ENCODE measurements at places on chromosomes 4 and X.

DNA sequence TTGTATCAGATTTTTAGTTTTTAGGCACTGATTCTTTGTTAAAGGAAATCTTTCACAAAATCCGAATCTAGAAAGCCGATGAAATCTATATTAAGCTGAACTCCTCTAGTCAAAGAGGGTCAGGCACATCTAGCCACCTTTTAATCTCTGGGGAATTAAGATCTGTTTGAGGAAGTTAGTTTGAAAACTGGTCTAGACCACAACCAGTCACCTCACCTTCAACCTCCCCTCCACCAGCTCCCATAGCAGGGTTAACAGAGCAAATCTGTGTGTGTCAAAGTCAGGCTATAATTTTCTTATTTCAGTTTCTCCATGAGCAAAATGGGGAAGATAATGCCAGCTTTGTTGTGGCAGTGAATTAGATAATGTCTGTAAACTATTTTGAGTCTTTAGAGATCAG lies 110.0 kb upstream of the IGFBP7 start:
- no peaks in the 10 kb centered on the region for H3K4me1 ChIP-seq
- DNase-seq, result no peak
- H3K4me3 ChIP-seq, result no peak overlapping the region
- H3K27me3 ChIP-seq, result no peaks in the 10 kb centered on the region
- no peaks in the 10 kb centered on the region for H3K36me3 ChIP-seq
- H3K27ac ChIP-seq, result no peak overlapping the region

GRCh38 chr4:158630893-158631292 lies 40.8 kb downstream of the C4orf46 start:
- no peaks in the 10 kb centered on the region for H3K4me1 ChIP-seq
- no peak overlapping the region for H3K27ac ChIP-seq
- no peak overlapping the region for H3K4me3 ChIP-seq
- DNase-seq, result no peak
- no peaks in the 10 kb centered on the region for H3K27me3 ChIP-seq

GRCh38 chr4:124484008-124484407 lies 228.5 kb downstream of the ANKRD50 start:
- no peak overlapping the region for H3K4me3 ChIP-seq
- no peaks in the 10 kb centered on the region for H3K4me1 ChIP-seq
- no peaks in the 10 kb centered on the region for H3K36me3 ChIP-seq
- no peak overlapping the region for H3K27ac ChIP-seq

DNA sequence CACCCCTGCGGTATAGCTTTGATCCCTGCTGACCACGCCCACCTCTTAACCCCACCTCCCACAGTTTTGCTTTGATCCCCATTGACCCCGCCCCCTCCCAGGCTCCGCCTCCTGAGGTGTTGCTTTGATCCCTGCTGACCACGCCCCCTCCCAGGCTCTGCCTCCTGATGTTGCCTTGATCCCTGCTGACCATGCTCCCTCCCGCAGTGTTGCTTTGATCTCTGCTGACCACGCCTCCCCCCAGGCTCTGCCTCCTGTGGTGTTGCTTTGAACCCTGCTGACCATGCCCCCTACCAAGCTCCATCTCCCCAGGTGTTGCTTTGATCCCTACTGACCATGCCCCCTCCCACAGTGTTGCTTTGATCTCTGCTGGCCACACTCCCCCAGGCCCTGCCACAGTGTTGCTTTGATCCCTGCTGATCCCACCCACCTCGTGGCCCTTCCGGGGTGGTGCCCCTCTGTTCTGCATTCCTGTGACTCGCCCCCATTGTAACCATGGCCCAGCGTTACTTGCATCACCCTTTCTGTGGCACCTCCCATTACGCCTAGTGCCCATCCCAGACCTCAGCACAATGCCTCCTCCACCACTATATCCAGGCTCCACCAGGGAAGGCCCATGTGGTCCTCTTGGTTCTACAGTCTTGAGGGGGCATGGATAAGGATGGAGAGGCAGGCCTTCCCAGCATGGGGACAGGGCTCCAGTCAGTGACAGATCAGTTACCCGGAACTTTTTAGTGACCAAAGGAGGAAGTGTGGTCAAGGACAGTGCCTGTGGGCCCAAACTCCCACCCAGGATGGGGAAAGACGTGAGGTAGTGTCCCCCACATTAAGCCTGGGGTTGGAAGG lies 70.8 kb downstream of the ADRA2C start:
- H3K36me3 ChIP-seq, result no peaks in the 10 kb centered on the region
- no peaks in the 10 kb centered on the region for H3K27me3 ChIP-seq
- H3K4me3 ChIP-seq, result no peak overlapping the region
- DNase-seq, result no peak
- no peak overlapping the region for H3K27ac ChIP-seq
- H3K4me1 ChIP-seq, result no peaks in the 10 kb centered on the region

Data from thoracic aorta (tissue), 2 donors.